ENCODE measurements at places on chromosomes 1 and 21. TPM values are rescaled to one million over a fixed set of nuclear protein-coding genes. Genes with fewer than 3 reads are reported as not detected.
A peak's percentile ranks its signal among the peaks of the same experiment; 100 is the strongest.

DNA sequence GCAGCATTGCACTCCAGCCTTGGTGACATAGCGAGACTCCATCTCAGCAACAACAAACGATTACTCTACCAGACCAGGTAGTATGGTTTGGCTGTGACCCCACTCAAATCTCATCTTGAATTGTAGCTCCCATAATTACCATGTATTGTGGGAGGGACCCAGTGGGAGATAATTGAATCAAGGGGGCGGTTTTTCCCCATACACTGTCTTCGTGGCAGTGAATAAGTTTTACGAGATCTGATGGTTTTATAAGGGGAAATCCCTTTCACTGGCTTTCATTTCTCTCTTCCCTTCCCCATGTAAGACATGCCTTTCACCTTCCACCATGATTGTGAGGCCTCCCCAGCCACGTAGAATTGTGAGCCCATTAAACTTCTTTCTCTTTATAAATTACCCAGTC lies 66.0 kb downstream of the BACE2 start:
- no peak for ATAC-seq

GRCh38 chr1:204733289-204733688 lies 47.8 kb upstream of the LRRN2 start:
- ATAC-seq: no peak

GRCh38 chr1:36176106-36176949 lies 20.4 kb downstream of the MAP7D1 start:
- no peak for ATAC-seq

GRCh38 chr1:18001725-18002124 lies 105.9 kb upstream of the IGSF21 start:
- ATAC-seq: no peak

- ATAC-seq: peak; percentile 88
These were observed 12.4 kb upstream of the THRAP3 start for GRCh38 chr1:36211841-36212240.

GRCh38 chr1:234934611-234935033 lies 194.0 kb downstream of the TOMM20 start:
- peak; percentile 49 for ATAC-seq

- ATAC-seq: no peak
These were observed 13.6 kb upstream of the RGS4 start for GRCh38 chr1:163055531-163055930.

- ATAC-seq: no peak
These were observed 50.9 kb downstream of the ITPKB start for GRCh38 chr1:226688056-226688748.

The ERMAP gene
- 10.6 TPM for total RNA-seq

The HSPB7 gene
- total RNA-seq: 1.6 TPM

The GUCA2A gene
- not detected for total RNA-seq

The GPR37L1 gene
- 0.12 TPM for total RNA-seq
